ENCODE measurements at places on chromosomes 2 and 18. TPM values are rescaled to one million over a fixed set of nuclear protein-coding genes. Genes with fewer than 3 reads are reported as not detected.

The TEKT4 gene
- total RNA-seq: not detected

The DES gene
- 0.38 TPM for total RNA-seq

The MYO3B gene
- total RNA-seq: not detected

The CKAP2L gene
- total RNA-seq: 22.6 TPM

The CD302 gene
- total RNA-seq: 2.0 TPM

The SLC35G4 gene
- total RNA-seq: not detected

The CRYGD gene
- not detected for total RNA-seq

The SCN9A gene
- total RNA-seq: 58.6 TPM

The ABCG5 gene
- not detected for total RNA-seq

The KANSL1L gene
- 6.5 TPM for total RNA-seq

The ST3GAL5 gene
- 5.0 TPM for total RNA-seq

The TSGA10 gene
- total RNA-seq: 8.1 TPM

The GREB1L gene
- total RNA-seq: 2.1 TPM

The SERPINB13 gene
- not detected for total RNA-seq

The TMEM37 gene
- total RNA-seq: 1.4 TPM

The POTEJ gene
- total RNA-seq: not detected

The DYNAP gene
- total RNA-seq: not detected

The IL1A gene
- total RNA-seq: 22.1 TPM

The NOP58 gene
- 145 TPM for total RNA-seq

The NEU4 gene
- total RNA-seq: 0.35 TPM

The TMEM17 gene
- 5.4 TPM for total RNA-seq

The MGAT4A gene
- total RNA-seq: 2.7 TPM

The DSG1 gene
- total RNA-seq: not detected

The MOGAT1 gene
- not detected for total RNA-seq

The INHA gene
- 0.64 TPM for total RNA-seq

The CD8B gene
- total RNA-seq: not detected

The CCBE1 gene
- not detected for total RNA-seq

The ASTL gene
- not detected for total RNA-seq

The SCYGR4 gene
- total RNA-seq: 0.14 TPM

The TMEM237 gene
- total RNA-seq: 35.0 TPM

The KLHL14 gene
- total RNA-seq: 0.54 TPM

The SH2D6 gene
- 0.45 TPM for total RNA-seq

The KCNJ13 gene
- total RNA-seq: not detected

The NEMP2 gene
- 13.0 TPM for total RNA-seq

The HPCAL1 gene
- 189 TPM for total RNA-seq

All from NCI-H460 (cell line).